ENCODE measurements at places on chromosomes 2 and 18.

GRCh38 chr2:222399038-222399783 lies 25.1 kb upstream of the SGPP2 start:
- DNase-seq, result peak; percentile 86

GRCh38 chr2:224946895-224947294 lies 95.4 kb downstream of the DOCK10 start:
- DNase-seq, result no peak

- no peak for DNase-seq
Measured at GRCh38 chr2:37630301-37630700, 41.1 kb downstream of the CDC42EP3 start.

- DNase-seq, result no peak
Measured at GRCh38 chr2:69054431-69054830, 41.5 kb downstream of the ANTXR1 start.

DNA sequence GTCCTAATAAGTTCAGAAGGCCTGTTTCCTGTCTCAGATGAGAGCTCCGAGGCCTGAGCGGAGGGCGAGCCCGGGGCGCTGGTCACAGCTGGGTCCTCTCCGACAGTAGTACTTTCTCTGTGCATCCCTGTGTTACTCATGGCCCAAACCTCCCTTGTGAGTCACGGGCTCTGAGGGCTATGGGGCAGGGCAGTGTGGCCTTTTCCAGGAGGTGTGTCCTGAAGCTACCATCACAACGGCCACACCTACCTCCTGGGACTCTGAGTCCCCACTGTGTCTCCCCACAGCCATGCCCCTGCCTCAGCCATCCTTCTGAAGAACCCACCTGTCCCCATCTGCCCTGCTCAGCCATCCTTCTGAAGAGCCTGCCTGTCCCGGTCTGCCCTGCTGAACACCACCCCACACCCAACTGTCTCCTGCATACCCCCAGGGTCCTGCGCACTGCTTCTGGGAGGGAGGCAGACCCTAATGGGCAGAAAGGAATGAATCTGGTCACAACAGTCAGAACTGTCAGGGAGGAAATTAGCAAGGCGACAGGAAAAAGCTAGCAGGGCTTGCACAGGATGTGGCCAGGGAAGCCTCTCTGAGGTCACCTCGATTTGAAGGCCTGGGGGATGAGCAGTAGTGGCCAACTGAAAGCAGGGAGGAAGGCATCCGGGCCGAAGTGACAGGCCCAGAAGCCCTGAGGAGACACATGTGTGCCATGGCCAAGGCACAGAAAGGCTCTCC lies 145.4 kb upstream of the RIOK3 start:
- no peak for DNase-seq

DNA sequence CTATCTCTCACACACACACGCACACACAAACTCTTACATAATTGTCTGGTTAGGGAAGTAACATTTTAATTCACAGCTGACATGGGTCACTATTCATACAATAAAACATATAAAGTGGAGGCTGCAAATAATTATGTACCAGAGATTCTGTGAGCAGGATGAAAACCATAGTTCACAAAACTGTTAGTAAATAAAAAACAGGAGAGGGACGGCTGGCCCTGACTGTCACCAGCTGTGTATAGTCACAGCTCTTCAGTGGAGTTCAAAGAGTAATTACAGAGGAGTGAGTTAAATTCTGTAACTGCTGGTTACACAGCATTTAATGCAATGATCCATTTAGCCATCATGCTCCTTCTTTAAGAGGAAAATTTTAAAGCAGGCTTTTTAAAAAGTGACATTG lies 76.9 kb downstream of the NRXN1 start:
- no peak for DNase-seq

- DNase-seq, result no peak
Measured at GRCh38 chr2:145690183-145690778, 1170.4 kb upstream of the ZEB2 start.

DNA sequence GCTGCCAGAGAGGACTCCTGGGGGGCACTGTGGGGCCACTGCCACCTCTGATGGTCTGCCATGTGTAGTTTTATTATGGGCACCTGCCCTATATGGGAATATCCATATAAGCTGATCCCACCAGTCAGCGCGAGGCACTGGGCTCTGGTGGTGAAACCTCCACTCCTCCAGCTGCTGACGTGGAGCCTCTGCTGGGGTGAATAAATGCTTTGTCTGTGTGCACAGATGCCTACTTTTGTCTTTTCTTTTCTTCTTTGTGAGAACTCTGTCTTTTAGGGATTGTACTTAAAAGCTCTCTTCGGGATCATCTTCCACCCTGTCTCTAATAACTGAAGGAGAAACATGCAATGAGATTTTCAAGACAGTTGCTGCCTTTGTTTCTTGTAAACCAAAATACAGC lies 68.9 kb upstream of the NCK2 start:
- DNase-seq, result no peak

GRCh38 chr2:62657783-62658182 lies 47.7 kb upstream of the EHBP1 start:
- no peak for DNase-seq

DNA sequence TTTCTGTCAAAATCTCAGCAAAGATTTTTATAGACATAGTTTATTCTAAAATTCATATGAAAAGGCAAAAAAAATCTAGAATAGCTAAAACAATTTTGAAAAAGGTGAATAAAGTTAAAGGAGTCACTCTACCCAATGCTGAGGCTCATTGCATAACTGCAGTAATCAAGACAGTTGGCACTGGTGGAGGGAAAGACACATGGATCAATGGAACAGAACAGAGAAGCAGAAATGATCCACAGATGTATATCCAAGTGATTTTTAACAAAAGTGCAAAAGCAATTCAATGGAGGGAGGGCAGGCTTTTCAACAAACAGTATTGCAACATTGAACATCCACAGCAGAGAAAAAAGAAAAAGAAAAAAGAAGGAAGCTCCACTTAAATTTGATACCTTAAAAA lies 162.8 kb downstream of the RBM43 start:
- no peak for DNase-seq

- DNase-seq, result no peak
Measured at GRCh38 chr2:113171334-113172075, 2.3 kb upstream of the PSD4 start.

DNA sequence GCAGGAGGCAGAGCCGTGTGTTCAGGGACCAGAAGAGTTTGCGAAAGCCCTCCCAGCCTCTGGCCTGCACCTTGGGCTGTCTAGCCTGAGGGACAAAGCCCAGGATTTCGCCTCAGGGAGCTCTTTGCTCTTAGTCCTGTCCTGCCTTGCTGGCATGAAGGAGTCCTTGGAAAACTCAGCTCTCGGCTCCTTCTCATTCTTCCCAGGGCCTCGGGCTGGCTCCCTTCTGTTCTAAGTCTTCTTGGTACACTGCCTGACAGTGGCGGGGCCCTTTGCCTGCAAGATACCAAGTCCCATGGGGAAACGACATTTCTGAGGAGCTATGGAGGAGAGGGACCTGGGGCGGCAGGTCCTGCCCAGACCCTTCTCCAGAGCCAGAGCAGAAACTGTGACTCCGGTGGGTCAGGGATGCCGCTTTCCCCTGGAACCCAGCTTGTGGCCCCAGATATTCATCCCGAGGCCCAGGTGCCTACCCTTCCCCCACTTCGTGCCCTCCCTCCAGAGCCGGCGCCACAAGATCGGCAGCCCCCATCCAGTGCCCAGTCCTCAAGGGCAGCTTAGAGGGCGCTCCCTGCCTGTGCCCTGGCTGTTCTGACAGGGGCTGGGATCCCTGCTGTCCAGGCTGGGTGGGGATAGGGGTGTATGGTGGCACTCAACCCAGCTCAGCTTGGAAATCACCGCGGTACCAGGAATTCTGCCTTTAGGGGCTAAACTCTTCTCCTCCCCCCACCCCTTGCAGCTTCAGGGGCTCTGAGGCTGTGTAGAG lies 5.5 kb upstream of the CYP26B1 start:
- DNase-seq, result no peak

- DNase-seq, result no peak
Measured at GRCh38 chr2:101985793-101986164, 6.0 kb upstream of the IL1R2 start.

DNA sequence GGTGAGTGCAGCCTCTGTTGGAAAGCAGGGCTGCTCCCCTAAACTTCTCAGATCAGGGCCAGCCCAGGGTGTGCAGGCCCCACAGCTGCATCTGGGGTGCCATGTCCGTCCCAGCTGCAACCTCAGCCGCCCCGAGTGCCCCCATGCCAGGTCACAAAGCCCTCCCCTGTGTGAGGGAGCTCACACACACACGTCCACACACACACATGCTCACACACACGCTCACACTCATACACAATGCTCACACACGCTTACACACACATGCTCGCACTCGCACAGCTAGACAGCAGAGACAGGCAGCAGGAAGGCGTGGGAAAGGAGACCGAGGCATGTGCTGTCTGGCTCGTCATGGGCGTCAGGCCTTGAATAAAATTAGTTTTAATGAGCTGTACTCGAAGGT lies 55.4 kb downstream of the ADI1 start:
- DNase-seq, result no peak

DNA sequence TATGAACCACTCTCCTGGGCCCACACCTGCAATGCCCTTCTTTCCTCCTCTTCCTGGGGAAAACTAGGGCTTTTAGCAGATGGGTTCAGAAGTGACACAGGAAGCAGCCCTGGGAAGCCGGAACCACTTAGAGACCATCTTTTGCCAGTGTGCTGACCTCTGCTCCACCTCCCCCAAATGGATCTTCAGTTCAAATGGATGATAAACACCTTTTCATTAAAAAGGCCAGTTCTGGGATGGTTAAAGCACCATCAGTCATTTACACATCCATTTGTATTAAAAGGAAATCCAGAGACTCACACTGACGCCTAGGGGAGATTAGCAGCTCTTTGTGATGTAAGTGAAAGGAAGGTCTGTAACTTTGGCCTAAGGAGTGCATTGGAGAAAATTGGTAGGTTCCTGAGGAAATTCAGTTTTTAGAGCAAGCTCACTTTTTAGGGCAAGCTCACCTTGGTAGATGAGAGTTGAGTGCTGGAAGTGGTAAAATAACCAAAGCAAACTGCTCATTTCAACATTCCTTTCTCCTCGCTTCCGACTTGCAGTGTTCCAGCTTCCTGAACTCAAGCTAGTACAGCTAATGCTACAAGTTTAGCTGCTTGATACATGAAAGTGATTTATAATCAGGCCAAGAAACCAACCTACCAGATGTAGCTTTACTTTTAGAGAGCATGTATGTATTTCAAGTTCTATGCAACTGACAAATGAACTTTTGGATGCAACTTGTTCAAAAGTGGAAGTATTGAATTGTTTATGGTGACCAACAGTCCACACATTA lies 47.7 kb downstream of the ACTR2 start:
- DNase-seq, result no peak

GRCh38 chr2:129923265-129924091 lies 56.0 kb upstream of the RAB6C start:
- peak; percentile 13 for DNase-seq

DNA sequence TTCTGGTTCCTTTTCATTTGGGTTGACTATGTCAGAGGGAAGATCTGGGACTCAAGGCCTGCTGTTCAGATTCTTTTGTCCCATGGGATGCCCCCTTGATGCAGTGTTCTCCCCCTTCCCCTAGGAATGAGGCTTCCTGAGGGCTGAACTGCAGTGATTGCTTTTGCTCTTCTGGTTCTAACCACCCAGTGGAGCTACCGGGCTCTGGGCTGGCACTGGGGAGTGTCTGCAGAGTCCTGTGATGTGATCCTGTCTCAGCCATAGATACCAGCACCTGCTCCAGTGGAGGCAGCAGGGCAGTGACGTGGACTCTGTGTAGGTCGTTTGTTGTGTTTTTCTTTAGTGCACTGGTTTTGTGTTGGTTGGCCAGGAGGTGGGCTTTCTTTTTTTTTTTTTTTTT lies 32.1 kb upstream of the RHOB start:
- no peak for DNase-seq

DNA sequence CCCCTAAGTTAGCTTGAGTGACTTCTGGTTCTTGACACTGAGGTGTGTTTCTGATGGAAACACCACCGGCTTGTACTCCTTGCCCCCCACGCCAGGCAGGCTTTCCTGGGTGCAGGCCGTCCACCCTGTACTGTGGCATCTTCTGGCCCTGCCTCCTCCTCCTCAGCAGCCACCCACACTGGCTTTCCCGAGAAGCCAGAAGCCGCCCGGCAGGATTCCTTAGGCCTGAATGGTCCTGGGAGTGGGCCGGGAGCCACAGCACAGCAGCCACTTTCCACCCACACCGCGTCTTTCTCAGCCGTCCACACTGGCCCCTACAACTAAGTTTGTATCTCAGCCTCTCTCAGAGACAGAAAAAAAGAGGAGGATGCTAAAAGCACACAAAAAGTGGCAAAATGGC lies 2.1 kb upstream of the HSBP1L1 start:
- DNase-seq, result no peak

- DNase-seq, result no peak
Measured at GRCh38 chr2:238916875-238917590, 69.1 kb downstream of the TWIST2 start.

DNA sequence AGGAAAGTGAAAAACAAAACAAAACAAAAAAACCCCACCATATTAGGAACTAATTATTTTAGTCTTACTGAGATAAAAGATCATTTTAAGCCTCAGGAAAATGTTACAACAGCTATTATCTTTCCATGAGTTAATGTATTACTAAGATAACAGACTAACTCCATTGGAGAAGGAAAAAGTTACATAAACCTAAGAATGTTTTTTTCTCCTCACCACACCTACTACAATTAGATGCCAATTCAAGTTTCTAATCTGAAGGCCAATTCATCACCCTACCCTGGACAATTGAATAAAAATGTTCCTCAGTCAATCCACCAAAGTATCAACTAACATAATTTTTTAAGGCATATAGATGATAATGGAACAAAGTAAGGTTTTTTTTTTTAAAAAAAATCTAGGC lies 10.2 kb upstream of the GFPT1 start:
- no peak for DNase-seq

DNA sequence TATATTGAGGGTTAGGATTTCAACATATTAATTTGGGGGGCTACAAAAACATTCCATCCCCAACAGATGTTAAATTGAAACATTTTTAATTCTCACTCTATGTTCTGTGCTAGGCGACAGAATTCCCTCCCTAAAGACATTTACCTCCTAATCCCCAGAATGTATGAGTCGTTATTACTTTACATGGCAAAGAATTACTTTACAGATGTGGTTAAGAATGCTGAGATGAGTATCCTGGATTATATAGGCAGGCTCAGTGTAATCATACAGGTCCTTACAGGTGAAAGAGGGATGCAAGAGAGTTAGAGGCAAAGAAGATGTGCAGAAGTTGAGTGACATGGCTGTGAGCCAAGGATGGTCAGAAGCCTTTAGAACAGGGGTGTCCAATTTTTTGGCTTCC lies 974.1 kb upstream of the ACVR2A start:
- DNase-seq, result no peak

GRCh38 chr2:11865805-11866204 lies 119.4 kb downstream of the LPIN1 start:
- DNase-seq, result no peak

DNA sequence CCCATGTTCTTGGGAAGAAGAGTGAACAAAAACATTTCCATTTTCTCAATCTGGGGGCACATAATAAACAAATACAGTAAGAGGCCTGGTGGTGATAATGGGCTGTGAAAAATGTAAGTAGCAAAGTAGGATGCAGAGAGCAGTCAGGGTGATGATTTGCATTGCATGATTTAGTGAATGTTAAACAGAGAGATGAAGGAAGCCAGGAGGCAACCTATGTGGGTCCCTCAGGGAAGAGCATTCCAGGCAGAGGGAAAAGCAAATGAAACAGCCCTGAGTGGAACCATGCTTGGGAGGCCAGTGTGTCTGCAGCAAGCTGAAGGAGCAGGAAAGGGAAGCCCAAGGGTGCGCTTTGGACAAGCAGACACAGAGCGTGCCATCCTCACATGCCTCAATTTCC lies 5.4 kb downstream of the VIT start:
- DNase-seq, result no peak

Data from NCI-H1436 (cell line).